ENCODE measurements at places on chromosomes 16 and 17.
A peak's percentile ranks its signal among the peaks of the same experiment; 100 is the strongest.

DNA sequence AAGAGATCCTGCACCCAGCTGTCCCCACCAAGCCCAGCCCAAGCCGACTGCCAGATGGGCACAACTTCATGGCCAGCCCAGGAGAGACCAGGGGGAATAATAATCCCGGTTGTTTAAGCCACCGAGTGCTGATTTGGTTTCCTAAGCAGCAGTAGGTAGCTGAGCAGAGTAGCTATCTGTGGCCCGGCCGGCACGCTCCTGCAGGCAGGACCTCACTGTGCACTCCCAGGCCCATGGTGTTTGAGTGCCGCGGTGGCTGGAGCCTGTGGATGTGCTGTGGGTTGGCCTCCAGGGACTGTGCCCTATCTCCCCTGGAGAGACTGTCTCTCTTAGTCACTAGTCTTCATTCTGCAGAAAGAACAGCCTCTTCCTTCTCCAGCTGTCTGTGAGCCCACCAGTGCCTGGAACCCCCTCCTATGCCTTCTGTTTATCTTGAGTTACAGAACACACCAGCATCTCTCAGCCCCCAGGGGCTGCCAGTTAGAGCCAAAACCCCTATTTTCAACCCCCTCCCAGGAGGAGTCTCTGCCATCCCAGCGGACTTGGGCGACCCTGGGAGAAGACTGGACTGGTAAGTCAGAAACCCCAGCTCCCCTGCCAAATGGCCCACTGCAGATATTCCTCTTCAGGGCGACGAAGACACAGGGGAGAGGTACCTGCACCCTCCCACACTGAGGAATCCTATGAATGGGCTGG is 152.0 kb downstream of the SDK2 start:
- DNase-seq: no peak

- DNase-seq: peak; percentile 35
These were observed 24.8 kb downstream of the MYO18A start for GRCh38 chr17:29155227-29155965.

GRCh38 chr17:48547808-48548522 is 3.1 kb upstream of the HOXB2 start:
- no peak for DNase-seq

DNA sequence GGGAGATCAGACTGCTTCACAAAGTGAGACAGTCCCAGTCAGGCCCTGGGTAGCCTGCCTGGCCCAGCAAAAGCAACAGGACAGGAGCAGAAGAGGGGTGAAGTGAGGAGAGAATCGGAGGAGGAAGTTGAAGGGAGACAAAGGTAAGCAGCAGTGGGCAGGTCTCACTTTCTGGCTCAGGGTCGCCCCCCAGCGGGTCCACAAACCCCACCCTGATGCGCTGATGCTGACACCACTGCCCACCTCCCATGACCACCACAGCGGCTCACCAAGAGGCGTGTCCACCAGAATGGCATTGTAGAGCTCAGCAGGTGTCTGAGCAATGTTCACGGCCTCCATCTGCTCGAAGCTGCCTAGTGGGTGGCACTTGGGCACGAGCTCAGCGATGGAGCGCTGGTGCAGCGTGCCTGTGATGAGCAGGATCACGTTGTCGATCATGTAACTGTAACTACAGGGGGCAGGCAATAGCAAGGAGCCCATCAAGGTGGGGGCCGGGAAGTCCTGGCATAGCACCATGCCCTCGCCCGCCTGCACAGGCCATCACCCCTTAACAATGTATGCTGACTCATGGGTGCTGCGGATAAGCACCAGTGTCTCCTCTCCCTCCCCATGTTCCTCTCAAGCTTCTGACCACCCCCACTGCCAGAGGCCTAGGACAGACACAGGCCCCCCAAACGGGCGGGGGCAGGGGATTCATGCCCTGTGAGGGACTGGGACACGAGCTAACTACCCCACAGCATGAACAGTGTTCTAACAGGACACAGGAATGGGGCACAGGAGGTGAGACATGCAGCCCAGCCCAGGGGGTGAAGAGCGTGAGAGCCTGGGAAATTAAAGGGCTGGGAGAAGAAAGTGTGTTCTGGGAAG is 13.6 kb downstream of the HSD11B2 start:
- no peak for DNase-seq

GRCh38 chr16:31127182-31127581 is 8.3 kb downstream of the PRSS8 start:
- DNase-seq: no peak

GRCh38 chr16:77213542-77214106 is 14.4 kb downstream of the SYCE1L start:
- DNase-seq: no peak

DNA sequence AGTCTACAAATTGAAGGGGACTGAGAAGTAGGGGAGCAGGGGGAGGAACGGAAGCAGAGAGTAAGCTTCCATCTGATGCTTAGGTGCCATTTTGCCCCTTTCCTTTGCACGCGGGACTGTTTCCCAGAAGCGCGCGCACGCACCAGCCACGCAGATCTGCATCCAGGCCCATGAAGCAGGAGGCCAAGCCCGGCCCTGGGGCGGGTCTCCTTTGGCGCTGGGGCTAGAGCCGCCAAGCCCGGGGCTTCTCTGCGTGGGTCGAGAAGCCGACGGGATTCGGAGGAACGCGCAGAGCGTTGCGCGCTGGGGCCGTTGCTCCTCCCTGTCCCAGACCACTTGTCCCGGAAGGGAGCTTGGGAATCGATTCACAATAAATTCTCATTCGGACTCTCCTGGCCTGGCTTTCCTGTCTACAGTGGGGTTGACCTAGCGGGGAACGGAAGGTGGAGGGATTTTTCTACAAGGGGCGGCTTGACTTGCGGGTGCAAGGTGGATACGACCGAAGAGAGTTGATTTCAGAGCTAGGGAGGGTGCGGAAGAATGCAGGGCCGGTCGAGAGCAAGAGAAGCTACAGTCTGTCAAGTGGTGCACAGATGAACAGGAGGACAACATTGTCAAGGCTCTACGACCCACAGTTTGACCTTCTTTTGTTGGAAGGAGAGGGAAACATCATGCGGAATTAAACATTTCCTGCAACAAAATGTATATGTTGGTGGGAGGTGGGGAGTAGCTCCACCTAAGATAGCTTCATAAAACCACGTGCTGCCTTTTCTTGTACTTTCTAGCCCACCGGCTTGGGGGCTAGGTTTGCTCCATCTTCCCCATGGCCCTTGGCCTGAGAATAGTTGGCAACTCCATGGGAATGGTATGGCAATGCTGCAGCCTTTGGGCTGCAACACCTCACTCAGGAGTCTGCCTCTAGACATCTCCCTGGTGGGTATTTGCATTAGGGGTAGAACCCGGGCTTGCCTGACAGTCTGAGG is 4.5 kb downstream of the HOXB9 start:
- no peak for DNase-seq

Data from activated T-helper 1 cell treated with Interleukin-2 at 50 U/mL for 16 hours (primary cell).